Activated T-helper 9 cell treated with anti-CD3 and anti-CD28 coated beads, Interleukin-2, amount 50 U/mL, for 16 hours (primary cell): ENCODE measurements at places on chromosomes 16 and 17.

DNA sequence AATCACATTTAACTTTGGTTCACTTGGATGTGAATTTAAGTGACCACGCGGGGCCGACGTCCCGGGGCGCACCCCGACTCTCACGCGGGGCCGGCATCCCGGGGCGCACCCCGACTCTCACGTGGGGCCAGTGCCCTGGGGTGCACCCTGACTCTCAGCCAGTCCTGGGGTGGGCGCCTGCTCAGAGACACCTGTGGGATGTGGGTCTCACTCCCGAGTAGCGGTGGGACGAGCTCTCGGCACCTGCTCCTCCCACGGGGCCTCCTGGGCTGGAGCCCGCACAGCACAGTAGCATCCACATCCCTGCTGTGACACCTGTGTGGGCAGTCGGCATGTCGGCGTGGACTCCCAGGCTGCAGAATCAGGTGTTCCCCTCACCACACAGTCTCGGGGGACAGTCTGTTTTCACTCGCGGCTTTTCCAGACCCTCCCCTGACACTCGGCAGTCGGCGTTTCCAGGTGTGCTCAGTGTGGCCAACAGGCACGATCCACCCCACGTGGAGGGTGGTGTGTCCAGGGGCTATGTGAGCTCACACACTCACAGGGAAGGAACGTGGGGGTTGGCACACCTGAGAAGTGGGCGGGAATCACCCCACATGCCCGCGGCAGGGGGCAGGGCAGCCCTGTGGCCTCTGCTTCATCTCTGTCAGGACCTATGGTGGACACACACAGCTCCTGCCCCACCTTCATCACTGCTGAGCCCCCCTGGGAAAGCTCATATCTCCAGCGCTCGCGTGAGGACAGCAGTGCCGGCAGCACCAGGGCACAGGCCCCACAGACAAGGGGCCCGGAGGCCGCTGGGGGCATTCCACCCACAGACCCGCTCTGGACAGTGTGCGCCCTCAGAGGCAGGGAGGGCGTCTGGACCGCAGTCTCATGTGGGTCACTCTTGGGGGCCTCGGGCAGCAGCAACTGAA lies 51.8 kb downstream of the LMF1 start:
- DNase-seq, result no peak

- DNase-seq, result no peak
Measured at GRCh38 chr17:6797718-6798351, 21.8 kb downstream of the FBXO39 start.

- no peak for DNase-seq
Measured at GRCh38 chr16:28823291-28823872, 583 bp downstream of the ATXN2L start.

GRCh38 chr17:511833-512251 lies 159.2 kb upstream of the RPH3AL start:
- DNase-seq, result no peak

- no peak for DNase-seq
Measured at GRCh38 chr16:89095491-89095951, 1.9 kb downstream of the ACSF3 start.

DNA sequence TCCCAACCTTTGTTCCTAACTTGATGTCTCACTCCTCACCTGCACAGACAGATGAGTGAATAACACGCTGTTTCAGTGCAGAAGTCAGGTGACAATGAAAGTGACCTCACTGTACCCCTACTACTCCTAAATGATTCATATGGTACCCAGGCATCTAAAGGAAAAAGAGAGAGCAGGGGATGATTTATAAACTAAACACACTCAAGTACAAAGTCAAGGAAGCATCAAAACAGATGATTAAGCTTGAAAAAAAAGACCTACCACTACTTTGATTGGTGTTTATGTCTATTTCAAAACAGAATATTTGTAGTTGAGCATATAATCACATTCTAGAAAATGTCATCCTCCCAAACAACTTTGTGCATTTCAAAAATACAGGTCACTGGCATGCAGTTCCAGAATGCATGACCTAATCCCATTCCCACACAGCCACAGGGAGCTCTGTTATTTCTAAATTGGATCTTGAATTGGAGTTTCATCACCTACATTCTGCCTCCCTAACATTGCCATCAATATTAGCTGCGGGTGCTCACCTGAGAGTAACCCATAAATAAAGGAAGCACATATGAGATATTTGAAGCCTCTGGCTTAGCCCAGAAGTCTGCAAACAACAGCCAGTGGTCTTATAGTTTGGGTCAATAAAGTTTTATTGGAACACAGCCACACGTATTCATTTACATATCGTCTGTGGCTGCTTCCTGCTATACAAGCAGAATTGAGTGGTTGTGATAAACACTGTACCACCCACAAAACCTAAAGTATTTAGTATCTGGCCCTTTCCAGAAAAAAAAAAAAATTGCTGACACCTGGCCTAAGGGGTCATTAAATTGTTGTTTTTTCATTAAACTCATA lies 14.0 kb downstream of the HS3ST3A1 start:
- DNase-seq, result no peak

GRCh38 chr16:87177673-87178072 lies 139.5 kb downstream of the C16orf95 start:
- DNase-seq, result no peak

GRCh38 chr17:1919201-1919600 lies 89.4 kb downstream of the RPA1 start:
- no peak for DNase-seq

DNA sequence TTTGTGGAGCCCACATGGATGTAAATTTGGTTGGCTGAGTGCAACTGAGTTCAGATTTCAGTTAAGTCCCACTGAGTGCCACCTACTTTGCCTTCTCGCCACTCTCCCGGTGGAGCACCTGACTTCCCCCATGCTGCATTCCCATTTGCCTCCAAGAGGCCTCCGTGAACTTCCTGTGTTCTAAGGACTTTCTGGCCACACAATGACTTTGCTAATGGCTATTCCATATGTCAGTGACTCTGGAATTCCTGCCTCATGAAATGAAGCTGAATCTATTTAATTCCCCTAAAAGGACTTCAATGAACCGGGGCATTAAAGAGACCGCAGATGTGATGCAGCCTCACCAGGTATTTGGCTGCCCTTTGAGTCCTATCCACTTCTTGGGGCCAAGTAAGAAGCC lies 29.9 kb downstream of the ABCC12 start:
- no peak for DNase-seq
